ENCODE measurements at places on chromosomes 16 and 17.

DNA sequence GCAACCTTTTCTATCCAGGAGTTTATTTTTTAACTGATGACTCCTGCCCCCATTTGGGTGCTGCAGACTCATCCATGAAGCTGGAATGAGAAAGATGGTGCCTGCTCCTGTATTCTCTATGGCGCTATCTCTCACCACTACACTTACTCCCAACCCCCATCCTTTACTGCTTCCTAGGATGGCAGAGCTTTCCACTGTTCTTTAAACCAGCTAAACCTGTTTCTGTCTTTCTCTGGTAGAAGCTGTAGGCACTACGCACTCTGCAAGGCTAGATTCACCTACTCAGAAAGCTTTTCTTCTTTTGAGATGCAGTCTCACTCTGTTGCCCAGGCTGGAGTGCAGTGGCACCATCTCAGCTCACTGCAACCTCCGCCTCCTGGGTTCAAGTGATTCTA is 47.0 kb downstream of the ADAMTS18 start:
- DNase-seq: no peak

GRCh38 chr16:57923841-57924240 is 47.1 kb downstream of the CNGB1 start:
- DNase-seq: no peak

- no peak for DNase-seq
These were observed 38.8 kb downstream of the TMC6 start for GRCh38 chr17:78089576-78090281.

DNA sequence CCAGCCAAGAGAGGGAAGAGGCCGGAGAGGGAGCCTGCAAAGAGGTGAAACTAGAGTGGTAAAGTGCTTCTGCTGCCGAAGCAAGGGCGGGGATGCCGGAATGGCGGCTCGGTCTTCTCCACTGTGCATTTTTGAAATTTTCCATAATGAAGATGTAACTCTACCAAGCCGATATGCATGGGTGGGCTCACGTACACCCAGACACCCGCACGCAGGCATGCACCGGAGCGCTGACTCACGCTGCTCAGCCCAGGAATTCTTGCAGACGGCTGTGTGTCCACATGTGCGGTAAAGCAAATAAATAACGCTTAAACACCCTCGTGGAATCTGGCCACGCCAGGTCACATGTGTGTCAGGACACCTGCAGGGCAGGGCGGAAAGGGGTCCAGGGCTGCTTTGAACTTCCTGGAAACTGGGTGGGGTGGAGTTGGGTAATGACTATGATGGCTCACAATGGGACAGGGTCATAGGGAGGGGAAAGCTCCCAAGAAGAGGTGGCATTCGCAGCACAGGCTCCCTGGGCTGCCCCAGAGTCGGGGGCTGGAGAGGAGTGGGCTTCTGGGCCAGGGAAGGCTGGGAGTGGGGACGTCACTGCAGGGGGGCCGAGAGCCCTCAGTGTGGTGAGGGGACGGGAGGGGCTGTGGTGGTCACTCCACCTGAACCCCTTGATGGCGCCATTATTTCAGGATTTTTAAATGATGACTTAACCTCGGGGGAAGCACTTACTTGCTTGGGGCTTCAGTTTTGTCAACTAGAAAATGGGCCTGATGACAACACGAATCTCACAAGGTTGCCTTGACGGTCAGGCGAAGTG is 265.5 kb downstream of the PARN start:
- DNase-seq: peak; percentile 99
